ENCODE measurements at places on chromosomes 2 and 18.

DNA sequence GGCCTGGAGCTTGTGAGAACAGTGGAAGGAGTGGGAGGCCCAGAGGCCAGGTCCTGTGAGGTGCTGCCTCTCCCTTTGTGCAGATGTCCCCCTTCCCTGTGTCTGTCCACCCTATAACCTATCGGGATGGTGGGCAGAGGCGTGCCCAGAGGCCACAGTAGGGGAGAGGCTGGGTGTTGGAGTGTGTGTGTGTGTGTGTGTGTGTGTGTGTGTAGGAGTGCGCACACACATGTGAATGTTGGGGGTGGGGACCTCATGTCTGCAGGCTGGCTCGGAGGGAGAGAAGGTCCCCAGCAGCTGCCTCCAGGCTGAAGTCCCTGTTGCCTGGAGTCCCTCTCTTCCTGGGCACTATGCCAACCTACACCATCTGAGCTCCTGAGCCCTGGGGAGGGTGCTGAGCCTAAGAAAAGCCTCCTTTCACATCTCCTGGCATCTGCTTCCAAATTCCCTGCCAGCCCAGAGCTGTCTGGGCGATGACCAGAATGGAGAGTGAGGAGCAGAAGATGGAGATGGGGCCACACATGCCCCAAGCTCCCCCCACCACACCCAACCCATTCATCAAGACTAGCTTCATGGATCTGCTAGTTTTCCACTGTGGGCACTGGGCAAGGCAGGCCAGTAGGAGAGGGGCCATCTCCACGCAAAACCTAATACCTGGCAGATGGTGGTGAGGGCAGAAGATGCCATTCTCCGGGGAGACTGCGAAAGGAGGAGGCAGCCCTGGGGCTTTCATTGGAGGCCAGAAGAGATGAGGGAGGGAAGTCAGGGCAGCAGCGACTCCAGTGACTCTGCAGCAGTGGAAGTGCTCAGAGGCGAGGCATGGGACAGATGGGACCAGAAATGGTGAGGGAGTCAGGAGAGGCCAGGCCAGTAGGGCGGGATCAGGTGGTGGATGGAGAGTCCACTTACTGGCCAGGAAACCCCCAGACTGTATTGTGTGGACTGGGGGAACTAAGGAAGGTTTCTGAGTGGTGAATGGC lies 20.3 kb downstream of the KCNK3 start:
- DNase-seq: no peak

- DNase-seq: no peak
Observed at GRCh38 chr2:240981280-240981679, 17.1 kb upstream of the SNED1 start.

GRCh38 chr2:191325651-191326365 lies 80.6 kb downstream of the MYO1B start:
- no peak for DNase-seq

- DNase-seq: no peak
Observed at GRCh38 chr2:160465406-160465805, 28.2 kb downstream of the RBMS1 start.

GRCh38 chr2:206452242-206452641 lies 8.9 kb downstream of the ADAM23 start:
- DNase-seq: no peak

DNA sequence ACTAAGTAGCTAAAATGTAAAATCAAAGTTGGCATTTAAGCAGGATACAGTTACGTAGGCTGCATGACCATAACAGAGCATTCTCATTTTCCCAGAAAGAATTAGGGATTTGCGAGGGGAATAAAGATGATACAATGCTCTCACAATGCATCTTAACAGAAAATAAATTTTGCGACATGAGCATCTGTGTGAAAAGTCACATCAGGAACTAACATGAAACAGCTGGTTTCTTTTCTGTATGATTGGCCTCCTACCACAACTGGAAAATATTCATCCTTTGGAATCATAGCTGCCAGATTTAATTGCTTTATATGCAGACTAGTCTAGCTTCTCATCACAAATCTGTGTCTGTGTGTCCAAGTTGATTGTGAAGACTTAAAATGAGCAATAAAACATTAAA lies 66.0 kb downstream of the KCTD18 start:
- no peak for DNase-seq

- DNase-seq: no peak
Observed at GRCh38 chr18:47174545-47175116, 1.5 kb downstream of the IER3IP1 start.

DNA sequence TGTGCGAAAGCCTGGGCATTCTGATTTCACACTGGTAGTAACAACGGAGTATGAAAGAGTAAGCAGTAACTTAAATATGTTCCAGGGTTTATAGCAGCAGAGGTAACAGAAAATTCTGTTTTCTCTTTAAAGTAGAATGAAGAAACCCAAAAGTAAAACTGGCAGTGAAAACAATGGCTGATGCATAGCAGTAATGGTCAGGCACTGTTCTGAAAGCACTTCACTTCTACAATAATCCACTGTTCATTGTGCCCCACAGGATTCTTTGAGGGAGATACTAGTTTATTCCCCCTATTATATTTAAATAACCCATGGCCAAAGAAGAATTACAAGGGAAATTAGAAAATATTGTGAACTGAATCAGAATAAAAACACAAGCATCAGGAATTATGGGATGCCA lies 9.3 kb upstream of the DNAJC10 start:
- no peak for DNase-seq
